ENCODE measurements at places on chromosomes 4 and X.

GRCh38 chr4:71752383-71753042 is 31.4 kb downstream of the GC start:
- DNase-seq = no peak

DNA sequence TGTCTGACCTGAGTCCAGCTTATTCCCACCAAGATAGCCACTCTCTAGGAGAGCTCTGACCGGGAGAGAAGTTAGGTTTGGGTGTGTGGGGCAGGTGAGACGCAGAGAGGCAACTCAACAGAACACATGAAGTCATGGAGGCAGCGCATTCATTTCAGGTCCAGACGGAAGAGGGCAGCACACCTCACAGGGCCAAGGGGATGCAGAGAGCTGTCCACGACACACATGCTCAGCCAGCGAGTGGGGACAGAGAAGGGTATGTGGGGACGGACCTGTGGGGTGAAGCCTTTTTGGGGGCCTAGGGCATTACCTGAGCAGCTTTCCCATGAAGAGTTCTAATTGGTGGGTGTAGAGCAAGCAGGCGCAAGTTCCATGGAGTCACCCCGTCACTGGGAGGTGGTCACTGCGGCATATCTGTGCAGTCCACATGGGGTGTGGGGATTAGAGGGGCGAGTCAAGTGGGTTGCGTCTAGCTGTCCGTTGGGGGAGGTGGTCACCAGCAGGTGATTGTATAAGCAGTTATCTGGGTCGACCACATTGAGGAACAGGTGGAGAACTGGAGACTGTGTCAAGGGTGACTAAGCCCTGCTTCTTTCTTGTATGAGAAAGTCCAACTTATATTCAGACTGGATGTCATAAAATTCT is 24.3 kb upstream of the UXT start:
- no peak for DNase-seq

DNA sequence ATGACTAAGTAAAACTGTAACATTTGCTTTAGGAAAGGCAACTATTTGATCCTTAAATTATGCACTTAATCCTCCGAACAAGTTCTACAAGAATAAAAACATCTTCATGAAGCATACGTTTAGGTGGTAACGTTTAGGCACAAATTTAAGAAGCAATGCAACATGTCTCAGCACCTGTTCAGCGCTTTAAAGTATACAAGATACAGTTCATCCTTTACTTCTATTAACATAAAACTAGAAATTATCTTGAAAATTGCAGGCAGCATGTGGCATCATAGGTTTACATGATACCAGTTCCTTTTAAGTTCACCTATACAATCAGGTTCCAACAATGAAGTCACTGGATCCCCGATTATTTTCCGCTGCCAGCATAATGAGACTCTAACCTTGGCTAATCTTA is 1.5 kb downstream of the PLA2G12A start:
- no peak for DNase-seq

GRCh38 chr4:150890246-150890645 is 124.8 kb downstream of the LRBA start:
- no peak for DNase-seq

DNA sequence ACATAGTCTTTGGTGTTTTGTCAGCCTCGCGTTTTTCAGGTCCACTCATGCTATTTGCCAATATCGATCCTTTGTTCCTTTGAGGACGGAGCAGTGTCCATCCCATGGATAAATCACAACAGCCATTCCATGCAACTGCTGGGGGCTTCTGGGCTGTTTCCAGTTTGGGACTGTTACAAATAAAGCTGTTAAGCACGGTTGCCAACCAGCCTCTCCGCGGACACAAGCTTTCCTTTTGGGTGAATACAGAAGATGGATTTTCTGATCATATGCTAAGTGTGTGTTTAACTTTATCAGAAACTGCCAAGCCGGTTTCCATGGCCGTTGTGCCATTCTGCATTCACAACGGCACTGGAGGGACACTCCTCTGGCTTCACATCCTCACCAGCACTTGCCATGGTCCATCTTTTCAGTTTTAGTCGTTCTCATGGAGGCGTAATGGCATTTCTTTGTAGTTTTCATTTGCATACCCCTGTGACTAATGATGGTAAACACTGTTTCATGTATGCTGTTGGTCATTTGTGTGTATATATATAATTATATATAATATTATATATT is 67.8 kb downstream of the ABLIM2 start:
- DNase-seq = no peak

Measured in stimulated activated CD4-positive, alpha-beta T cell treated with anti-CD3 and anti-CD28 coated beads, Interleukin-1b, Interleukin-23, amount 100 ng/mL, for 1 hour (primary cell).